ENCODE measurements at places on chromosomes 3 and 15. TPM values are rescaled to one million over a fixed set of nuclear protein-coding genes. Genes with fewer than 3 reads are reported as not detected.

UCN2 gene
- 0.21 TPM for polyA plus RNA-seq

MYO5A gene
- polyA plus RNA-seq, result 35.2 TPM

CACNA2D3 gene
- 1.1 TPM for polyA plus RNA-seq

CLDN18 gene
- polyA plus RNA-seq, result 53.1 TPM

C3orf85 gene
- polyA plus RNA-seq, result not detected

GRCh38 chr15:25990220-25990619 lies 127.1 kb upstream of the ATP10A start:
- no peak overlapping the region for H3K27ac ChIP-seq
- DNase-seq, result no peak
- no peak overlapping the region for H3K4me3 ChIP-seq
- H3K36me3 ChIP-seq, result no peaks in the 10 kb centered on the region
- H3K4me1 ChIP-seq, result no peaks in the 10 kb centered on the region

- no peaks in the 10 kb centered on the region for H3K36me3 ChIP-seq
- no peaks in the 10 kb centered on the region for H3K27me3 ChIP-seq
- H3K4me1 ChIP-seq, result no peaks in the 10 kb centered on the region
- H3K4me3 ChIP-seq, result no peak overlapping the region
Measured at GRCh38 chr15:80415358-80415670, 11.1 kb downstream of the ARNT2 start.

DNA sequence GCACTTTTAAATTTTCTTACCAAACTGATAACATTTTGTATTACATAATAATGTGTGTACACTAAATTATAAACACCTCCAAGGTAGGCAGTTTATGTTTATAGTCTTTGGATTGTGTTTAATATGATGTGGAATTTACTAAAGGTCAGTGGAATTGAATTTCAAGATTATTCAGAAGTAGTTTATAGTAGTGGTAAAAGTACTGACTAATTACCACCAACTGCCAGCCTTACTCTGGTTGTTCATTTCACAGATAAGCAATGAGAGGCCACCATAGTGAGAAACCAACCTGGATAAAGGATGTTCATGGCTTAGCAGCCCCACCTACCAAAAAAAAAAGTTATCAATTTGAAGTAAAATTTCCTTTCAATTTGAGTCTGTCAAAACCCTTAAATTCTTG lies 54.0 kb upstream of the EIF5A2 start:
- no peak overlapping the region for H3K27ac ChIP-seq
- no peak overlapping the region for H3K4me3 ChIP-seq
- no peaks in the 10 kb centered on the region for H3K27me3 ChIP-seq
- no peaks in the 10 kb centered on the region for H3K36me3 ChIP-seq

GRCh38 chr3:186605078-186605477 lies 7.8 kb upstream of the AHSG start:
- no peak overlapping the region for H3K4me3 ChIP-seq
- no peak for DNase-seq
- no peaks in the 10 kb centered on the region for H3K36me3 ChIP-seq
- no peaks in the 10 kb centered on the region for H3K27me3 ChIP-seq
- no peaks in the 10 kb centered on the region for H3K4me1 ChIP-seq

GRCh38 chr15:62047282-62047827 lies 12.9 kb downstream of the VPS13C start:
- no peaks in the 10 kb centered on the region for H3K36me3 ChIP-seq
- no peak overlapping the region for H3K4me3 ChIP-seq
- H3K27ac ChIP-seq, result no peak overlapping the region
- H3K4me1 ChIP-seq, result peaks cover 47% of the 10 kb centered on the region
- H3K27me3 ChIP-seq, result no peaks in the 10 kb centered on the region

DNA sequence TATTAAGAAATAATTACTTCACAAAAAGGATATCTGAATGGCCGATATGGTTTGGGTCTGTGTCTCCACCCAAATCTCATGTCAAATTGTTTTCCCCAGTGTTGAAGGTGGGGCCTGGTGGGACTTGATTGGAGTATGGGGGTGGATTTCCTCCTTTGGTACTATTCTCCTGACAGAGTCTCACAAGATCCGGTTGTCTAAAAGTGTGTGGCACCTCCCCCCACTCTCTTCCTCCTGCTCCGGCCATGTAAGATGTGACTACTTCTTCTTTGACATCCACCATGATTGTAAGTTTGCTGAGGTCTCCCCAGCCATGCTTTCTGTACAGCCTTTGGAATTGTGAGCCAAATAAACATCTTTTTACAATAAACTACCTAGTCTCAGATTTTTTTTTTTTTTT lies 34.5 kb downstream of the ZBTB11 start:
- no peaks in the 10 kb centered on the region for H3K4me1 ChIP-seq
- no peak overlapping the region for H3K27ac ChIP-seq
- DNase-seq, result no peak

DNA sequence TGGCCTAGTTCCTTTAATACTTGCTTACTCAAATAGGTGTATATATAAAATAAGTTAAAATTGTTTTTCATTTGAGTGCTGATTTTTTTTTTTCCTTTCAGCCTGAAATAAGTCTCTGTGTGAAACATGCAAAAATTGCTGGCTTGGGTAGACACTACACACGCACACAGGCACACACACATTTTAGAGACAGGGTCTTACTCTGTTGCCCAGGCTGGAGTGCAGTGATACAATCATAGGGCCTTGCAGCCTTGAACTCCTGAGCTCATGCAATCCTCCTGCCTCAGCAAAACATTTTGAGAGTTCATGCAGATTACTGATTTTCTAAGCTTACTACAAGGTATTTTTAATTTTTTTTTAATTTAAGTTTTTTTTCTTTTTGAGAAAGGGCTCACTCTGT lies 12.7 kb upstream of the RFC4 start:
- peaks cover 17% of the 10 kb centered on the region for H3K27me3 ChIP-seq
- H3K36me3 ChIP-seq, result no peaks in the 10 kb centered on the region
- H3K4me1 ChIP-seq, result no peaks in the 10 kb centered on the region
- H3K27ac ChIP-seq, result no peak overlapping the region
- no peak for DNase-seq

- no peak overlapping the region for H3K4me3 ChIP-seq
- H3K27ac ChIP-seq, result no peak overlapping the region
- no peaks in the 10 kb centered on the region for H3K36me3 ChIP-seq
- DNase-seq, result no peak
Measured at GRCh38 chr3:164375995-164376394, 702.3 kb downstream of the SI start.

GRCh38 chr3:122665881-122666280 lies 14.8 kb upstream of the PARP14 start:
- no peaks in the 10 kb centered on the region for H3K36me3 ChIP-seq
- no peaks in the 10 kb centered on the region for H3K4me1 ChIP-seq
- H3K4me3 ChIP-seq, result no peak overlapping the region
- H3K27ac ChIP-seq, result no peak overlapping the region

GRCh38 chr3:39753391-39753790 lies 56.0 kb upstream of the MYRIP start:
- DNase-seq, result no peak
- no peaks in the 10 kb centered on the region for H3K27me3 ChIP-seq
- H3K4me1 ChIP-seq, result no peaks in the 10 kb centered on the region
- H3K27ac ChIP-seq, result no peak overlapping the region

DNA sequence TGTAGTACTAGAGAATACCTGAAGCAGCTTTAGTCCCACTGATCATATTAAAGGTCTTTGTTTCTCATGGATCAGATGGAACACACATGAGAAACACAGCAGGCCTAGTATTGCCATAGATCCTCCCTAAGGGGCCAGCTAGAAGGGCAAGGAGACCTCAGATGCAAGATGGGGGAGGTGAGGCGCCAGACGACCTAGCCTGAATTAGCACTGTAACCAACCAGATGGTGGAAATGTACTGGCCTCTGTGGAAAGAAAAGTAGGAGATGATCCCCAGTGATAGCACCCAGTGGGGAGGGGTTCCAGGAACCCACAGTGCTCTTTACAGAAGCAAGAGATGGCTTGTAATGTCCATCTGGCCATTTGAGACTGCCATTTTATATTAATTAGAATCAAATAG lies 138.2 kb upstream of the ZNF385D start:
- no peak overlapping the region for H3K4me3 ChIP-seq
- H3K4me1 ChIP-seq, result no peaks in the 10 kb centered on the region
- H3K27ac ChIP-seq, result no peak overlapping the region
- H3K27me3 ChIP-seq, result no peaks in the 10 kb centered on the region
- DNase-seq, result no peak

DNA sequence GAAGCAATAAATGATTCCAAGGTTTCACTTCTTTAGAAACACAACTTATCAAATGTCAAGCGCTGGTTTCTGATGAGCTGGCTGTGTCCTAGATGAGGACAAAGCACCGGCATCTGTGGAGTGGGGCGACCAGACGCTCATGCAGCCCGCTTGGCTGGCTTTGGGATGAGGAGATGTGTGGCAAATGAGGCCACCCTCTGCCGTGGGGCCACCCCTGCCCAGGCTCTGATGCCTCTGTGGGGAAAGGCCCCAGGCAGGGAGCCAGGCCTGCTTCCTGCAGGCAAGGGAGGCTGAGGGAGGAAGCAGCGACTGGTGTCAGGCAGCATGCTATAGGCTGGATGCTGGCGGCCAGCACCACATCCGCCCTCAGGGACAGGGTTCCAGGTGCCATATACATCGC lies 102.9 kb downstream of the HERC2 start:
- DNase-seq, result no peak
- no peak overlapping the region for H3K4me3 ChIP-seq
- H3K27ac ChIP-seq, result no peak overlapping the region

DNA sequence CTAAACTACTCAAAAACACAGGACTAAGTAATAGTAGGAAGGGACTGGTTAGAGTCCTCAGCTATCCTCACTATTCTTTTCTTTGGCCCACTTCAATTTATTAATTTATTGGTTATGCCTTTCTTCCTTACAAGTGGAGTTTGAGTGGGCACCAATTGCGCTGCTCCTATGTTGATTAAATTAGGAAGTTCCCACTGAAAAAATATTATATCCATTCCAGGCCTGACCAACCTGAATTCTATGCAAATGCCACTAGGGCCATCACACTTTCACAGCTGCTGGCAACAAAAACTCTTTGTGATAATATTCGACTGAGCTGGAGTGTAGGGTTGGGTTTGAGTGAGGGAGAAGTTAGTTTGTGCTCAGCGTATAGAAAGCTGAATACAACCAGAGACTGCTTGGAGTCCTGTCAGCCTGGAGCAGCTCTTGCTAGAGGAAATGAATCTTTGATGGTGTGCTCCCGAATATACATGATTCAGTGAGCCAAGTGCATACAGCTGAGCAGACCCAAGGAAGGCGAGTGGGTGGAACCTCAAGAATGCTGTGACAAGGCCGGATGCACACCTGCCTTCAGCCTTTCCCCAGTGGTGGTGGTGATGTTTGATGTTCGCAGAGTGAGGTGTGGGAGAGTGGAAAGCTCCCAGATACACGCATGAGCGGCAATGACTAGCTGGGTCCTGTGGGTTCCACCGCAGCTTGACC lies 1.5 kb downstream of the ARHGEF3 start:
- H3K4me1 ChIP-seq, result peaks cover 20% of the 10 kb centered on the region
- peak overlapping the region; percentile 58 for H3K27ac ChIP-seq
- no peaks in the 10 kb centered on the region for H3K27me3 ChIP-seq
- peak overlapping the region; percentile 70 for H3K4me3 ChIP-seq
- no peaks in the 10 kb centered on the region for H3K36me3 ChIP-seq

DNA sequence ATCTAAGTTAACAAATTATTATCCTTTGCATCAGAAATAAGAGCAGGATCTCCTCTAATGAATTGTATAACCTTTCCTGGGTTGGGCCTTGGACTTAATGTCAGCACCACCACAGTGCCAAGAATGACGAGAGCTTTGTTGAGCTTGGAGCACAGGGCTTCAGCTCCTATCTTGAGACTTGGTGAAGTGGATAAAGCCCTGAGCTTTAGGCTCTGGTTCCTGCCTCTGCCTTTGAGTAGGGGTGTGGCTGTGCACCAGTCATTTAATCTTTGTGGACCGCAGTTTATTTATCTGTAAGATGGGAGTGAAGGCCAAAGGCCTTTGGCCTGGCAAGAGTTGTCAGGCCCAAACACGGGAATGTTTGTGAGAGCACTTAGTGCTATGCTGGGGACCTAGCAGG lies 162.2 kb downstream of the VGLL4 start:
- H3K36me3 ChIP-seq, result no peaks in the 10 kb centered on the region
- peak overlapping the region; percentile 50 for H3K27ac ChIP-seq

GRCh38 chr3:72888546-72889309 lies 882 bp downstream of the GXYLT2 start:
- peak overlapping the region; percentile 81 for H3K27ac ChIP-seq
- no peaks in the 10 kb centered on the region for H3K36me3 ChIP-seq

All from left lung (tissue), 14 donors.